ENCODE measurements at places on chromosomes 5 and 9.

- no peak for DNase-seq
These were observed 88.6 kb downstream of the COL5A1 start for GRCh38 chr9:134730011-134730760.

GRCh38 chr9:87497080-87497603, 525 bp upstream of the DAPK1 start:
- DNase-seq, result no peak

DNA sequence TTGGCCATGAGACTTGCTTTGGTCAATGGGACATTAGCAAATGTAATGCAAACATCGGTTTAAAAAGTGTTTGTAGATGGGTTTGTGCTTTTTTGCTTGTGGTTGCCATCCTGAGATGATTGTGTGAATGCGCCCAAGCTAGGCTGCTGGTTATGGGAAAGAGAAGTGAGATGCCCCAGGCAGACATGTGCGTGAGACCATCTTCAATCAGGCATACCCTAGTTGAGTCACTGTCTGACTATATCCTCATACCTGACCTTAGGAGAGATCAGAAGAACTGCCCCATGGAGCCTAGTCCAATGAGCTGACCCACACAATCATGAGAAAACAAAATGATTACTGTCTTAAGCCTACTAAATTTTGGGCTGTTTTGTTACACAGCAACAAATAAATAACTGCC, 36.8 kb upstream of the ZNF608 start:
- no peak for DNase-seq

DNA sequence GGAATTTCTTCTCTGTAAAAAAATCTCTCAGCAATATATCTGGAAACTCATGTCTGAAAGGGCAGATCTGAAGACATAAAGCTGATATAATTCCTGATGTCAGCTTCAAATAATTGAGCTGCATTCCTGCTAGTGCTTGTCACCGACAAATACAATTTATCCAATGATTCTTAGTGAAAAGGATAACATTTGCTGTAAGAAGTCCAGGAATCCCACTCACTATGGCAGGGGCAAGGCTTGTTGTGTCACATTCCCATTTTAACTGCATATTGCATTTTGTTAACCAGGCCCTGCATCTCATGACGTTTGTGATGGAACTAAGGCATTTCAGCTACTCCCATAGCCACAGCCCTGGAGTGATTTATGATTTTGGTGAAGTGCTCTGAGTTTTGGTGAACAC, 160.1 kb upstream of the DAB2 start:
- DNase-seq, result no peak

- no peak for DNase-seq
These were observed 17.1 kb downstream of the TMEM8B start for GRCh38 chr9:35845824-35846771.

- no peak for DNase-seq
These were observed 449.6 kb downstream of the SLCO4C1 start for GRCh38 chr5:101846496-101846895.

DNA sequence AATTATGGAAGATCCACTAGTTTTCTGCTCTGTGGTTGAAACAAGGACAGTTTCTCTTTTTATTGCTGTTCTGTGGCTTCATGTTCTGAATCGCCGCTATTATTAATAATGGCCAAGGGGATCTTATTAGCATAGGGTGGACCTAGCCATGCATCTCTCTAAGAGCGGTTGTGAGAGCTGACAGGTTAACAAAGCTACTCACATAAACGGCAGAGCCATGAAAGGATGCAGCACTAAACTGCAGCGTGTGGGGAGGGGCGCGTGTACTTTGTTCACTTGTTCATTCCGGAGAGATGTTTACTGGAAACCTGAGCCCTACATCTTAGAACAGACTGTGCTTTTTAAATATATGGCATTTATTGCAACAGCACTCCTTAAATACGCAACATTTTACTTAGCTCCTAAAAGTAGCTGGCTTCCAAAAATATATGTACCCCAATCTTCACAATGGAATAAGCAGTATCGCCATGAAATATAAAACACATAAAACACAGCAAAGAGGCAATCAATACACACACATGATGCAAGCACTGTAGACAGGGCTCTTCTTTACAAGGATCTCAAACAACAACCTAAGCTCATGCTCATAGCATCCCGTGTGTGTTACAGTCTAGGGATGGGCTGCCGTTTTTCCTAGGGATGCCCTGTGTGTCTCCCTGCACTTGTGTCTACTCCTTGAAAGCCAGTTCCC, 424.6 kb downstream of the MED10 start:
- DNase-seq, result no peak

DNA sequence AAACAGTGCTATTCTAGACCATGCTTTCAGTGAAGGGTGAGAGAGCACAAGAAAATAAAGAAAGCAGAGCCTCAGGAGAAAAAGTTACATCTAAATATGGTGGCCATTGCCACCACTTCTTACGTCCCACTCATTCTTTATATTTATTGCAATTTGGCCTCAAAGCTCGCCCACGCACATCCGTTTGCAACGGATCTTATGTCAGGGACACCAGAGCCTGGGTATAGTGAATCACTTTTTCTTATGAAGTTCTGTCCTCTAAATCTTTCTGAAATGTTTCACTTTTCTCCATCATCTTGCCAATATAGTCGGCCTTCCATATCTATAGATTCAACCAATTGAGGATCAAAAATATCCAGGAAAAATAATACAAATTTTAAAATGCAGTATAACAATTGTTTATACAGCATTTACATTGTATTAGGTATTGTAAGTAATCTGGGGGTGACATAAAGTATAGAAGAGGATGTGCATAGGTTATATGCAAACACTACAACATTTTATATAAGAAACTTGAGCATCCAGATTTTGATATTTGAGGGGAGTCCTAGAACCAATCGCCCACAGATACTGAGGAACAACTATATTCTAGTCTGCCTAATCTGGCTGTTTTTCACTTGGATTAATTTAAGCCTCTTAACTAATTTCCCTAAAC, 35.2 kb downstream of the GOLPH3 start:
- DNase-seq, result no peak

DNA sequence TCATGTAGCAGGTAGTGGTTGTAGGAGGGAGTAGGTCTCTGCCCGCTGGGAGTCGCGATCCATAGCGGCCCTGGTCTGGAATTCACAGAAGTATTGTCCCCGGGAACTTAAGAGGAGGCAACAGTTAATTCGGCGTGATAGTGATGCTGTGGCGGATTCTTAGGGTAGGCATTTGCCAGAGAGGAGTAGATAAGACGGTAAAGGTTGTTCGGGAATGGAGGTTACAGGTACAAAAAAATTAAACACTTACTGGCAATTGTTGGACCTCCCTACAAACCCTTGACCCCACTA, 679 bp downstream of the SMC5 start:
- DNase-seq, result no peak

DNA sequence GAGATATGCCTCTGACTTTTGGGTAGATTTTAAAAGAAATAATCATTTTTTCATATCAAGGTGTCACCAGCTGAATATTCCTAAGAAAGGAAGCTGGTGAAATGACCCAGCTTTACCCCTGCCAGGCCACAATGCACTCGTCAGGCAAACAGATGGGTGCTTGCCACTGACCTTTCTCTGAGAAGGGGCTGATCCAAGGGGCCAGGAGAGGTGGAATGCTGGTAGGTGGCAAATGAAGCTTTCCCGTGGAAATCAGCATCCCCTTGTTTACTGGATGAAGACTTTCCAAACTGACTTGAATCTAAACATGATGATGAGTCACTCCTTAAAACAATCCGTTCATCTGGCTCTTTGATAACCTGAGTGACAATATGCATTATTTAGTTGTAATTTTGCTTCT, 44.3 kb upstream of the PLPP6 start:
- no peak for DNase-seq

DNA sequence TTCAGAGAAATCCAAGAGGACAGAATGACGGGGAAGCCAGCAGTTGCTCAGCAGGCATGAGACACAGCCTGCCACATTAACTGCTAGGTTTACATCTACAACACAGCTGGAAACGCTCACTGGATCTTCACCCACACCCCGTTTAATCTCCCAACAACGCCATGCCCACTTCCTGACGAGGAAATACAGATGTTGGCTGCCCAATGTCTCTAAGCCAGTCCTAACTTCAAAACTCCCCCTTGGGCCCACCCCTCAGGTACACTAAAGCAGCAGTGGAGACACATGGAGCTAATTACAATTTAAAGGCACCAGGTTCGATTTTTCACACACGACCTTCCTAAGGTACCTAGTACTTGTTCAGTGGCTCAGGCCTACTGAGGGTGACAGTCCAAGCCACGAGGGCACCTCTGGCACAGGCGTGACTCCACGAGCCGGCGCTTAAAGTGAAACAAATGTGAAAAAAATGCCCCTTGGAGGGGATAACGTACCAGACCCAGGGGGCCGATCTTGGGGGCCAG, 904 bp downstream of the RPL12 start:
- no peak for DNase-seq

DNA sequence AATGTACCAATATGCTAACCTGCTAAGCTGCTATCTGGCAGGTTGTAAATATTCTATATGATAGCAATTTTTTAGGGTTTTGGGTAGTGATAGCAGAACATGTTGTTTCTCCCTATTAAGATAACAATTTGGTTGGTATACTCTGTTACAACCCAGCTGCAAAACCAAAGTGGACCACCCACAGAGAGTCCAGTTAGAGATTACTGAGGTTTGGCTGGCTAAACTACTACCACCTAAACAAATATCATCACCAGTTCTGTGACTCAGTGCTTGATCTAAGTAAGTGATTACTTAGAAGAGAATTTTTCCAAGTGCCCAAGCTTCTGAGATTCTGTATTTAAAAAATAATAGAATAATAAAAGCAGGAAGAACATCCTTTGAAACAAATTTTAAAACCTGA, 72.3 kb downstream of the XRCC4 start:
- no peak for DNase-seq

DNA sequence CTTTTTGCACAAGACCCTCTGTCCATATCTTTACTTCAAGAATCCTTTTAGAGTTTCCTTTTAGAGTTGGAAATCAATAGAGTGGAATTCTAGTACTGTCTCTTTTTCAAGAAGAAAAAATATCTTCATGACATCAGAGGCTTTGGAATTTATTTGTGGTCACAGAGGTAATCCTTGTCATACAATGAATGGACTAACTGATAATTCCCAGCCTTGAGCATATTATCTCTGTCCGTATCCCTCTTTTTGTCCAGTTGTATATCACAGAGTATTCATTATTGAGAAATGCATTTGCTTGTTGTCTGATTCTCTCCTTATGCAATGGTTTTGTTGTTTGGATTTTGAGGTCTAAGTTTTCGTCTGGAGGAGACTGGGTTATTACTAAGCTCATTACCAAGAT, 82.0 kb upstream of the HAPLN1 start:
- no peak for DNase-seq

DNA sequence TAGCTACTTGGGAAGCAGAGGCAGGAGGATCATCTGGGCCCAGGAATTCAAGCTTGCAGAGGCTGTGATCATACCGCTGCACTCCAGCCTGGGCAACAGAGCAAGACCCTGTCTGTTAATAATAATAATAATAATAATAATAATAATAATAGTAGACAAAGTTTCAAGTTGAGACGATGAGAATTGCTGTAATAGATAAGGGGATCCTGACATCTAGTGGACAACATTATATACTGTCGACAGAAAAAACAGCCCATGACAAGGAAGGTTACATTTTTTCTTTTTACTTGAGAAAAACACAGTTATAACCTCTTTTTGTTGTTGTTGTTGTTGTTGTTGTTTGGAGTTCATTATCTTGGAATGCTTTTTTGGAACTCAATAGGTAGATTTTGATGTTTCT, 35.3 kb downstream of the NDFIP1 start:
- no peak for DNase-seq

- DNase-seq, result no peak
These were observed 198.0 kb upstream of the MVB12B start for GRCh38 chr9:126128494-126129142.

DNA sequence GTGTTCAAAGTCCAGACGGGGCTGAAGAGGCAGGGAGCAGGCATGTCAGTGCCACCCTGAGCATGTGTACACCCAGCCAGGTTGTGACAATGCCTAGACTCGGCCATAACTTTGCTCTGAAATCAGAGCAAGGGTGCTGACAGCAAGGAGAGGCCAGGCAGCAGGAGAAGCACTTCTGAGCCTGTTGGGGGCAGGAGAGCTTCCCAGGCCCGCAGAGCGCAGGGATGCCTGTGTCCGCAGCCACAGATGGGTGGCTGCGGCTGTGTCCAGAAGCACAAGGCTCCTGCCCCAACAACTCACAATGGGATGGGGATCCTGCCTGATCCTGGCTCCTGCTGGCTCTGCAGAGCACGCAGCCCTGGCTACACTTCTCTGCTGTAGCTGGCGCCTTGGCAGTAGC, 373.9 kb downstream of the CHSY3 start:
- DNase-seq, result no peak

DNA sequence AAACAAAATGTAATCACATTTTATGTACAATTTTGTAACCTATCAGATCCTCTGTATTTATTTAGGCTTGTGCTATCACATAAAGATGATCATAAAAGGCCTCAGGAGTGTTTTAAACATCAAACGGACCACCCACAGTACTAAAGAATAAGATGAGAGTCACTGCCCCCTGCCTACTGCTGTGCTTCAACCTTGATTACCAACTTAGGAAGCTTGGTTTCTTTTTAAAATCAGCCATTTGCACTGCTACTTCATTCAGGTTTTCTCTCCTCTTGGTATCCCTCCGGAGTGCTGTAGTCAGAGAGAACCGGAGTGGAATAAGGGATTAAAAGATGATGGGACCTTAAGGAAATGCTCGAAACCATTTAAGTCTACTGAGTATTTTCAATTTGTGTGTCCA, 6.9 kb downstream of the C7 start:
- DNase-seq, result no peak

DNA sequence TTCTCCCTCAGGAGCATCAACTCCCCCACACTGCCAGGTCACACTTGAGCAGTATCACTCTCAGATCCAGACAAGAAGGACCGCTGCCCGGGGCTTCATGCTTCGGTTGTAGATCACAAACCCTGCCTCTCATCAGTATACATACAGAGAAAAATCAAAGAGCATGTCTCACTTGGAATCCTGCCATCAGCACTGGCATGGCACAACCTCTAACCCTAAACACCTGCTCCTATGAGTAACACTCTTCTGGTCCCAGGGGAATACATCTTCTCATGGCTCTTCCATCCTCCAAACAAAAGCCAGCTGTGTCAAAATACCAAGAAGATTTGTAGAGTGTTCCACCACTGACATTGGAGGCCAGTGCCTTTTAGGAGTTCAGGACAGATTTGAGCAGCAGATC, 84.8 kb upstream of the MIER3 start:
- no peak for DNase-seq

DNA sequence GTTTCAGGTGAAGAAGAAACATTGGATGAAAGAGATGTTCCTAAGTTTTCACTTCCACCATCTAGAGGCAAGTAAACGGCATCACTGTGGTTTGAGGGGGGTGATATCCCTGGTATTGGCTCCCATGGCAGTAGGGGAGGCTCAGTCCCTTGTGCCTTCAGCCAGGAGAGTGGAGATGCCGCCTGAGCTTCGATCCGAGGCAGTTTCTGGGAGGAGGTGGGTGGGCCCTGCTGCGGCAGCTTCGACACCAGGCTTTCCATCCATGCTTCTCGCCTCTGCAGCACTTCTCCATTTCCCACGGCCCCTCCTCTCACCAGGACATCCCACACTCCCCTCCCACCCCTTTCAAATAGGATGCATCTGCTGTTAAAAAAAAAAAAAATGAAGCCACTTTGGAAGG, 258.3 kb downstream of the GADD45G start:
- no peak for DNase-seq
